Fibroblast of pulmonary artery (primary cell): ENCODE measurements at places on chromosomes 4 and X.

DNA sequence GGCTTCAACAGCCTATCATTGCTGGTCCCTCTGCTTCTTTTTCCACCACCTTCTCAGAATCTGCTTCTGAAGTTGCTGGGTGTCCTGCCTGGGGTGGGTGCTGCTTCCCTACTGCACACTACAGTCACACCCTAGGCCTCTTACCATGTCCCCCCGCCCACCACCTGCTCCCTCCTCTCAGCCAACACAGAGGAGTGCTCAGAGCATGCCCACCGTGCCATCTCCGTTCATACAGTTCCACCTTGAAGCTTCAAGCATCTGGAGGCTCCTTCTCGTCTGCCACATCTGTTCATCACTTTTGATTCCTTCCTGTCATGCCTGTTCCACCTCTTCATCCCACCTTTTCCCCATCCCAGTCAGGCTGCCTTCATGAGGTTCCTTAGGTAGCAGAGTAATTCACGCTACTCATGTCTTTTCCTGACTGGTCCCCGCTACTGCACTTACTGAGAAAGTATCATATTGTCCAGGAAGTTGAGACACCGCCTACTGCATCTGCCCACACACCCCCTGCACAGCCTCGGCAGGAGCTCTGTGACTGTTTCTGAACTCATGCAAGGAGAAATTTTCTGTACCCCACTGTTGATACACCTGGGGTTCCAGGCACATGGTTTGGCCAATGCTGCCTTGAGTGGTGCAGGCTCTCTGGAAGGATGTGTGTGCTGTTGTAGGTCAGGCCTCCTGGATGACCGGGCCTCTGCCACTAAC, 39.5 kb downstream of the HADH start:
- no peak for DNase-seq

- DNase-seq: no peak
Observed at GRCh38 chrX:30893206-30893605, 4.2 kb upstream of the TAB3 start.

- no peak for DNase-seq
Observed at GRCh38 chrX:135170877-135171519, at the start of gene CT55. Gene CT55 (minus strand): TSS chrX:135171398. CDS start chrX:135171171, 227 bp downstream.

GRCh38 chr4:78410225-78410624, 141.3 kb upstream of the ANXA3 start:
- DNase-seq: no peak

- peak; percentile 15 for DNase-seq
Observed at GRCh38 chr4:40228497-40229365, 31.9 kb downstream of the RHOH start.

DNA sequence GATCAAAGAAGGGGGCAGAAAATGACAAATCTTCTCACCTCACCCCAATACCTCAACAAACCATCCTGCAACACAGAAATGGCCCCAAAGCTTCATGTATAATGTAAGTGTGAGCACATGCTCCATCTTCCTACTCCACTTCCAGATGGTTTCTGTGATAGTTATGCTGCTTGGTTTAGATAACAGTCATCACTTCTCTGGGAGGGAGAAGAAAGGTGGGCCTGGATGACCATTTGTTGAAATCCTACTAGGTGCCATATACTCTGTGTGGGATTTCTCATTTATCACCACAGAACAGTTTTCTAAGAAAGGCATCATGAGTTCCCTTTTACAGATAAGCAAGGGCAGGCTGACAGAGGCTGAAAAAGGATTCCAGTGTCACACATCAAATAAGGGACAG, 31.3 kb upstream of the NXF3 start:
- DNase-seq: no peak

DNA sequence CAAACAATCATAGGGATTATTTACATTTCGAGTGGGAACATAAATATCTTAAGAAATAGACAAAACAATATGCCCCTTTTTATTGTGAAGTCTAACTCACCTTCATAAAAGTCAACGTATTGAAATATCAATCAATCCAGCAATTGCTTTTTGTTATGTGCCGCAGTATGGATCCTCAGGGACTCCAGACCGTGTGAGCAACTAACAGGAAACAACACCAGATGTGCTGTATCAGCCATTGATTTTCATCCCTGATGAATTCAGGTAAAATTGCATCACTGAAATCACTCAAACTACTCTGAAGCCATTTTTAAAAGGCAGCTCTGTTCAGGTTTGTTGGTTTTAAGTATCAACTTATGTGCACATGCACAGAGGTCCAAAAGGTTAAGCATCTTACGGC, 197.3 kb upstream of the FAT1 start:
- DNase-seq: no peak

- DNase-seq: no peak
Observed at GRCh38 chrX:38178396-38178795, 42.3 kb downstream of the SRPX start.

- no peak for DNase-seq
Observed at GRCh38 chr4:41095192-41095872, 119.0 kb downstream of the APBB2 start.

- DNase-seq: no peak
Observed at GRCh38 chr4:12747154-12747553, 737.0 kb downstream of the RAB28 start.

DNA sequence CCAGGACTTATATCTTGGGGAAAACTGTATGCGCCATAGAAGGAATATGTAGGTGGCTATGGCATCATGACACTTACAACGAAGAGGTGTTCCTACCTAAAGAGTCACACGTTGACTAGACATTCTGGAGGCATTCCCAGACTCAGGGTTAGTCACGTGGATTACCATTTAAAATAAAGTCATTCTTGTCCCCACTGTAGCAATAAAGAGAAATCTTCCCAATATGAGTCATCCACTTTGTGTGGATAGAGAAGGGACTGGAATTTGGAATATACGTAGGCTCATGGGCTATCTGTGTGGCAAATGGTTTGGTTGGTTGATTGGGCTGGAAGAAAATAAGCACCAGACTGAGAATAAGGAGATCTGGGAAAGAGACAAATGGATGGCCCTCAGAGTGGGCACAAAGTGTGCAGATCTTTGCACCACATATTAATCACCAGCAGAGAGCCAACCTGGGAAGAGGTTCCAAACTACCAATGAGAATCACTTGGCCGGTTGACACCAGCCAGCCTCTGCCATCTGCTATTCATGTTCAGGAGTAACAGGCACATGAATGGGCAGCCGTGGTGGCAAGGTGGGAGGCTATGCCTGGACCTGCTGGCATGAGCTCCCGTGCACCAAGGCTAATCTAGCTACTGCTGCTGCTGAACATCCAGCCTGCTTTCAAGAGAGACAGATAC, 41.0 kb downstream of the MTNR1A start:
- no peak for DNase-seq

DNA sequence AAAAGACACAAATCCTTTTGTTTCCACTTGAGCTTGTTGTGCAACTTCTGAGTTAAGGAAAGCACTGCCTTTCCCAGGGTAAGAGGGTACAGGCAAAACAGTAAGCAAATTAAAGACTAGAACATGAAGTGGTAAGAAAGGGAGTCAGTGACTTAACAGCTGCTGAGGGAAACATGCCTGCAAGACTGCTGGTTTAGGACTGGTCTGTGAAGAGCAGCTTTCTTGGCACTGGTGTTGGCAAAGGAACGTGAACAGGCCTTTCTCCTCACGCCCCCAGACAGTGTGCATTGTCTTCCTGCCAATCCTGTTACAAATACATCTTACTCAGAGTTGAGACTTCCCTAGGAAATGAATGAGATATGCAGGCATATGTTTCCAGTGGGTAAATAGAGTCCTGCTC, 2.6 kb downstream of the LHFPL1 start:
- peak; percentile 78 for DNase-seq

- no peak for DNase-seq
Observed at GRCh38 chr4:137446071-137446470, 86.2 kb downstream of the PCDH18 start.

DNA sequence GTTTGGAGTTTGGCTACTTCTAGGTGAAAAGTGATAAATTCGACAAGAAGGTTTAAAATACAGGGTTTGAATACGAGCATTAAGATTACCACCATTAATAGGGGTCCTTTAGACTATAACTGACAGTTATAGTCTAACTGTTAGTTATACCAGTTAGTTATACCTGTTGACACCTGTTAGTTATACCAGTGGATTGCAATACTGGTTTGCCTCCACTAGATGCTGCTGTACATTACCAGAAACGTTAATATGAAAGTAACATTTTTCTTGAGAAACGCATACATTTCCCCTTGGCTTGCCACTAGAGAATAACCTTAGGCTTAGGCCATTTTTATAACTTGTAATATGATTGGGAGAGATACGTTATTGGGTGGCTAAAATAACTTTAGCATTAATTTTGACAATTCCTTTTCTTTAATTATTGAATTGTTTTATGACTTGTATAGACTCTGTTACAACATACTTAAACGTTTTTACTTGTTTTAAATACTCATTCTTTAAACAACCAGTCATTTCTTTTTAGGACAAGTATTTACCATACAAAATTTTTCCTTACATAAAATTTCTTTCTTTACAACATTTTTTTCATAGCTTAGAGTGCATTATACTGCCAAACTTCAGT, 911.2 kb downstream of the FSTL5 start:
- DNase-seq: peak; percentile 11

GRCh38 chr4:107603430-107603829, 116.6 kb downstream of the PAPSS1 start:
- DNase-seq: peak; percentile 20

GRCh38 chrX:19625612-19626011, 110.3 kb upstream of the MAP3K15 start:
- DNase-seq: no peak

DNA sequence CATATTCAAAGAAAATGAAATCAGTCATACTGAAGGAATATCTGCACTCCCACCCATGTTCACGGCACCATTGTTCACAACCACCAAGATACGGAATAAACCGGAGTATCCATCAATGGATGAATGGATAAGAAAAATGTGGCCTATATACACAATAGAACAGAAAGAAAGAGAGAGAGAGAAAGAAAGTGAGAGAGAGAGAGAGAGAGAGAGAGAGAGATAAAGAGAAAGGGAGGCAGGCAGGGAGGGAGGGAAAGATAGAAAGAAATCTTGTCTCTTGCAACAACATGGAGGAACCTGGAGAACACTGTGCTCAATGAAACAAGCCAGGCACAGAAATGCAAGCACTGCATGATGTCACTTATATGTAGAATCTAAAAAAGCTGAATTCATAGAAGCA, 52.4 kb downstream of the ANKRD17 start:
- no peak for DNase-seq

- DNase-seq: no peak
Observed at GRCh38 chr4:40269133-40269532, 66.0 kb upstream of the CHRNA9 start.

GRCh38 chr4:184978211-184978610, 40.1 kb upstream of the HELT start:
- peak; percentile 17 for DNase-seq

DNA sequence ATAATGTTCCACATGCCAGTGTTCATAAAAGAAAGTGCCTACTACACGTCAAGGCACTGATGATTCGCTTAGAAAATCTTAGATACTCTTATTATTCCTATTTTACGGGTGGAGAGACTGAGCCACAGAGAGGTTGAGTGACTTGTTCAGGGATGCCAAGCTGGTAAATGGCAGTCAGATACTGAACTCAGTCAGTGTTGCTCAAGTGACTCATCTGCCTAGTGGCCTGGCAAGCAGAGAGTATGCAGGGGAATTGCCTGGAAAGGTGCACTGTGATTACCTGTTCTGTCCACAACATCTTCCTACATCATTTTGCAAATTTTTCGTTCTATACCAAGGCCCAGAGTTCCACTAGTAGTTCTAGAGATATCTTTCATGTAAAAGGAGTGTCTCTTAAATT, 68.4 kb downstream of the RAPGEF2 start:
- DNase-seq: no peak

GRCh38 chrX:29858714-29859113, 356.6 kb upstream of the MAGEB2 start:
- DNase-seq: peak; percentile 13

GRCh38 chr4:174859904-174860303, 30.9 kb upstream of the GLRA3 start:
- no peak for DNase-seq

DNA sequence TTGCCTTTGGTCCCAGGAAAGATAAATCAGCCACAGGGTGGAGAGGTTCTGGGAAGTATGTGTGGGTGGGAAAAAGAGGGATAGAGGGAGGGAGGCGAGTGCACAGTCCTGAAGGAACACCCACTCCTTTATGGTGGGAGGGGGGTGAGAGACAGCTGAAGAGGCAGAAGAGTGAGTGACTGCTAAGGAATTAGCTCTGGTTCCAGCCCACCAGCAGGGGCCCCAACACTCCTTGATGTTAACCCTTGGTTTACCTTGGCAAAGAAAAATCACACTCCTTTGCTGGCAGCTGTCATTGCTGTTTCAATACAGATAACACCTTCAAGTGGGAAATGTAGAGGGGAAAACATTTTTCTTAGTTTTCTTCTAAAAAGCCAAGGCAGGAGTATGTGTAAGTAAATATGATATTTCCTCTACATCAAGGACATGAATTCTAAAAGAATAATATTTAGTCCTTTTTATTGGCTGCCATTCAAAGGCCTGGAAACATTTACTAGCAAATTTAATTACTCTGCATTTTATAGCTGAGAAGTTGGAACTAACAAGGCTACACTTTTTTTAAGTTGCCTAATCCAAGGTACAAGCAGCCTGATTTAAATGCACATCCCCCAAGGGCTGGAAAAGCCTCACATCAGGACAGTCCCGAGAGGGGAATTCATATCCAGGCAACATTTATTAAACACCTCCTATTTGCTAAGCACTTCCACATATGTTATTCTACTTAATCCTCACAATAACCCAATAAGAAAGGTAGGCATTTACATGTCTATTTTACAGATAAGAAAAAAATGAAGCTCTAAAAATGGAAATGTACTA, 81.7 kb downstream of the HS6ST2 start:
- no peak for DNase-seq

- peak; percentile 93 for DNase-seq
Observed at GRCh38 chr4:128354205-128354821, 66.7 kb upstream of the PGRMC2 start.

- DNase-seq: no peak
Observed at GRCh38 chrX:150337026-150337425, 26.1 kb upstream of the MAMLD1 start.

DNA sequence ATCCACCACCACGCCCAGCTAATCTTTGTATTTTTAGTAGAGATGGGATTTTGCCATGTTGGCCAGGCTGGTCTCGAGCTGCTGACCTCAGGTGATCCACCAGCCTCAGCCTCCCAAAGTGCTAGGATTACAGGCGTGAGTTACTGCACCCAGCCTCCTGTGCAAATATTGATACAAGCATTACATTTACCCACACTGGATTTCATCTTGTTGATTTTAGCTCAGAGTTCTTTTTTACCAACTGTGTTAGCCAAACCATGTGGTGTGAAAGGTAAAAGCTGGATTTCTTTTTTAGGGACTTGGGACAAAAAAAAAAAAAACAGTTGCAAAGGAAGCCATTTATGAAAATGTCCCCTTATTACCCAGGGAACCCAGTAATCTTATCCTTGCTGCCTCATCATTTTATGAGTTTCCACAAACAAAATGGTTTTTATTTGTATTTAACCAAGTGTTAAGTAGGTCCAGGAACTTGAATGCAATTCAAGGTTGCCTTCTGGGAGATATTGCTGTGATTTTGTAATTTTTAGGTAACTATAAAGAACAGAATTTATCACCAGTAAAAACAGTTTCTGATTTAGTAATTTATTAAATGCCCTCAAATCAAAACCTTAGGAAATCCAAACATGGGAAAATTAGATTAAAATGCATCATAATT, 202.5 kb downstream of the PALLD start:
- no peak for DNase-seq

- DNase-seq: no peak
Observed at GRCh38 chr4:42501624-42502401, 104.5 kb downstream of the SHISA3 start.
